ENCODE measurements at places on chromosomes 11 and 22.

- DNase-seq: no peak
Measured at GRCh38 chr22:17334059-17334458, 35.2 kb upstream of the CECR2 start.

GRCh38 chr11:28223577-28223976, 115.4 kb downstream of the METTL15 start:
- DNase-seq: no peak

- DNase-seq: no peak
Measured at GRCh38 chr11:16049611-16050010, 306.7 kb downstream of the SOX6 start.

GRCh38 chr22:24926428-24926725, 20.1 kb downstream of the LHFPL7 start:
- DNase-seq: no peak

All from globus pallidus (tissue), 1 donor.